ENCODE measurements at places on chromosomes 7 and 10. TPM values are rescaled to one million over a fixed set of nuclear protein-coding genes. Genes with fewer than 3 reads are reported as not detected.

PKD1L1 gene
- total RNA-seq = 0.08 TPM

CPVL gene
- total RNA-seq = 17.5 TPM

DDX56 gene
- total RNA-seq = 71.7 TPM

DNA sequence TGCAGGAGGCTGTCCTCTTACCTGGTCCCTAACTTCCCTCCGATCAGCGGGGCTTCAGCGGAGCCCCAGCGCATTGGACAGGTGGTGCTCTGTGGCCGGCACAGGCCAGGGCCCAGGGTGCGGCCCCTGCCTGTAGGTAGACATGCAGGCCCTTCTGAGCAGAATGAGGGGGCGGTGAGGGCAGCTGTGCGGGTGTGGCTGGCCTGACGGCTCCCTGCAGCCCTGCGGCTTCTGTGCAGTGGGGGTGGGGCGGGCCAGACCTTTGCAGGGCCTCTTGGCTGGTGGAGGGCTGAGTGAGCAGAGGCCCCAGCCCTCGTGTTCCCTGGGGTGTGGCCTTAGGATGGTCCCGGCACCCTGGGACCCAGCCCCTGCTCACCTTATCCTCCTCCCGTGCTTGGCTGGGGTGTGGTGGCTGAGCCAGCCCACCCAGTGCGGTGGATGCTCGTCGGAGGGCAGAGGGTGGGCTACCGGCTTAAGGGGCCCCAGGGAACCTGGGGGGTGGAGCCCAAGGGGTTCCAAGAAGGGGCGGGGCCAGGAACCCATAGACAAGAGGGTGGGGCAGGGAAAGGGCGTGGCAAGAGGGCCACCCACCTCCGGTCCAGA, 175.2 kb upstream of the TNRC18 start:
- DNase-seq = no peak

GRCh38 chr10:77873536-77874380, 52.8 kb downstream of the DLG5 start:
- no peak for DNase-seq

Data from lower leg skin (tissue), 4 donors.